ENCODE measurements at places on chromosomes 5 and 9.

GRCh38 chr9:37433867-37434371, 11.4 kb downstream of the GRHPR start:
- DNase-seq: no peak

DNA sequence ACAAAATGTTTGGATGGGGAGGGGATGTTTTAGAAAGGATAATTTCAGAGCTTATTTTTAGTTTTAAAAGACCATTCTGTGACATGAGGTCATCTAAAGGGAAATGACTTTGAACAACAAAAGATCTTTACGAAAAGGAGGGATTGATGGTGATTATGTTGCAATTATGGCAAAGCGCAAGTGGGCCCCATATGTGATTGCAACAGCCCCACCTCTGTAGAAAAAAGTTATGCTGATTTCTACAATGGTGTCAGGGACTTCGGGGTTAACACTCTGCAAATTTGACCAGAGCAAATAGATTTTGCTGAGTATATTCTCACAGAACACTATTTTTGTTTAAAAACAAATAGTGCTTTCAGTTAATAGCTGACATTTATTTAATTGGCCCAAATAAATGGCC, 312.8 kb downstream of the NSG2 start:
- no peak for DNase-seq

DNA sequence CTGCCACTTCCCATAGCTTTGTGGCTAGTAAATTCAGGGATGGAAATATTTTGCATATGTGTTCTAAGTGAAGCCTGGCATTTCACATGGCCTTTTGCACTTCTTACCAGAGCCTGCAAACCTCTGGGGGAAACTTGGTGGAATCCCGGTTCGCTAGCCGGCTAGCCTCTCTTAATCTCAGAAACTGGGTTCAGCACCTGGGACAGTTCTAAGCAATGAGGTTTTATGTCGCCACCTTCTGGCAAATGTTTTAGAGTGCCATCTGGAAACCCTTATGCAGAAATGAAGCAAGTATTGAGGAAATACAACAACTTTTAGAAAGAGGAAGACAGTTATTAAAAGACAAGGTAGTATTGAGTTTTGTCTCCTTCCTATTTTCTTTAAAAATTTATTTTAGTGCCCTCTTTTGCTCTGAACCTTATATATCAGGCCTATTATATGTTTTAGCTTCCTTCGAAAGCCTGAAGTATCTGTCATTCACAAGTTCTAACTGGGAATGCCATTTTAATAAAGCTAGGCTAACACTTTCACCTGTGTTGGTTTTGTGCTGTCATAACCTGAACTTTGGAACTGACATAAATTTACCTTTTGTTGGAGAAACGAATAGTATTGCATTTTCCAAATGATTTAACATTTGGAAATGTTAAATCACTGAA, 963 bp upstream of the HTR1A start:
- DNase-seq: peak; percentile 8

GRCh38 chr5:116572350-116573278, 2.0 kb downstream of the SEMA6A start:
- DNase-seq: no peak

DNA sequence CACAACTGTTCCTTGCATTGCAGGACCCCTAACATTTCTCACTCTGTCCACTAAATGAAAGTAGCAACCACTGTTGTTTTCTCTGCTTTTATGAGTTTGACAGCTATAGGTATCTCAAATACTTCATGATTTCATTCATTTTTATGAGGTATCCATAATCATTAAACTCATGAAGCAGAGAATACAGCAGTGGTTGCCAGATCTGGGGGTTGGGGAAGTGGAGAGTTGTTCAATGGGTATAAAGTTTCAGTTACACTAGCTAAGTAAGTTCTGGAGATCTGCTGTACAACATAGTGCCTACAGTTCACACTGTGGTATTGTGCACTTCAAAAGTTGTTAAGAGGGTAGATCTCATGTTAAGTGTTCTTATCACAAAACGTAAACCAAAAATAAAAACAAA, 23.4 kb upstream of the CAMK4 start:
- DNase-seq: no peak

GRCh38 chr5:118687661-118688621, 300.4 kb downstream of the DTWD2 start:
- no peak for DNase-seq

Data from stimulated activated CD4-positive, alpha-beta T cell treated with anti-CD3 and anti-CD28 coated beads, Interleukin-2, amount 100 ng/mL, for 24 hours (primary cell).